ENCODE measurements at places on chromosomes 7 and 10.

DNA sequence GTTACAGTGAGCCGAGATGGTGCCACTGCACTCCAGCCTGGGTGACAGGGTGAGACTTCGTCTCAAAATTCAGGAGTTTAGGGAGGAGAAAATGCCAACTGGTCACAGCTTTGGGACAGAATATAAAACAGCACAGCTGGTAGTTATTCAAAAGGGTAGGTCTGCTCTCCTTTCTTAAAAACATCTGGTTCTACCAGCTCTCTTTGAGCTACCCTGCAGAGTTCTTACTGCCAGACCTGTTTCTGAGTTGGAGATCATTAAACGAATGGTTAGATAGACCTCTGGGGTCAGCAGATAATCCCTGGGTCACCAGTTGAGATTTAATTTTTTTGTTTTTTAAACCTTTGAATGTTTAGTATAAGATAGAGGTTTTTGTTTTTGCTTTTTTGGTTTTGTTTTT lies 52.6 kb downstream of the MCU start:
- DNase-seq = no peak

DNA sequence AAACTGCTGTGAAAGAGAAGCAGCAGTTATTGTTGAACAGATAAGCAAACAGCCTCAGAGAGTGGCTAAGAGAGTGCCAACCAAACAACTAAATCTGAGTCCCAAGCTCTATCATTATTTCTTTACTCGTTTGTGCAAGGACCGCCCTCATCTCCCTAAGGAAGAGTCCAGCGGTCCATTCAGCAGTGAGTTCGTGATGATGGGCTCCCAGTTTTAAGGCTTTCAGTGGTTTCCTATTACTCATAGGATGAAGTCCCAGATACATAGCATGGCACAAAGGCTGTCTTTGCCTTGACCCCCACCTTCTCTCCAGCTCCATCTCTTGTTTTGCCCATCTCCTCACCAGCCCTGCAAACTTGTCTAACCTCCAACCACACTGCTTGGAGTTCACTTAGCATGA lies 24.3 kb upstream of the PDE1C start:
- DNase-seq = no peak

- DNase-seq = no peak
Observed at GRCh38 chr10:27701938-27702537, 43.6 kb downstream of the MKX start.

- DNase-seq = no peak
Observed at GRCh38 chr7:52018680-52019054, 702.1 kb upstream of the COBL start.
